ENCODE measurements at places on chromosomes 12 and 14. TPM values are rescaled to one million over a fixed set of nuclear protein-coding genes. Genes with fewer than 3 reads are reported as not detected.

The POLE2 gene
- 11.6 TPM for total RNA-seq

The IRAK3 gene
- 0.16 TPM for total RNA-seq

The CEBPE gene
- not detected for total RNA-seq

The TMEM233 gene
- total RNA-seq, result 0.05 TPM

The TFCP2 gene
- 22.5 TPM for total RNA-seq

The RNF212B gene
- total RNA-seq, result not detected

The OAS2 gene
- 0.21 TPM for total RNA-seq

The ITGA5 gene
- total RNA-seq, result 112 TPM

The RTN1 gene
- 0.06 TPM for total RNA-seq

The IL22 gene
- total RNA-seq, result not detected

The FAM90A1 gene
- 0.07 TPM for total RNA-seq

The PABPN1 gene
- total RNA-seq, result 156 TPM

The SERPINA9 gene
- not detected for total RNA-seq

The LMBR1L gene
- total RNA-seq, result 12.5 TPM

The RNF41 gene
- 19.2 TPM for total RNA-seq

The ITGB7 gene
- total RNA-seq, result 0.33 TPM

The SAV1 gene
- total RNA-seq, result 25.0 TPM

The CHGA gene
- total RNA-seq, result 1.4 TPM

The ITFG2 gene
- 17.5 TPM for total RNA-seq

The PPP1R1A gene
- total RNA-seq, result 0.18 TPM

The INHBE gene
- total RNA-seq, result 0.08 TPM

The CCDC38 gene
- 0.08 TPM for total RNA-seq

The LBHD2 gene
- total RNA-seq, result not detected

The CLEC9A gene
- total RNA-seq, result not detected

The LYSET gene
- 34.3 TPM for total RNA-seq

The MRPS35 gene
- total RNA-seq, result 91.9 TPM

The SRRM4 gene
- not detected for total RNA-seq

The SLC4A8 gene
- total RNA-seq, result 1.2 TPM

The TBK1 gene
- 24.0 TPM for total RNA-seq

The PRKD1 gene
- 2.4 TPM for total RNA-seq
